ENCODE measurements at places on chromosomes 7 and 10.
A peak's percentile ranks its signal among the peaks of the same experiment; 100 is the strongest.

DNA sequence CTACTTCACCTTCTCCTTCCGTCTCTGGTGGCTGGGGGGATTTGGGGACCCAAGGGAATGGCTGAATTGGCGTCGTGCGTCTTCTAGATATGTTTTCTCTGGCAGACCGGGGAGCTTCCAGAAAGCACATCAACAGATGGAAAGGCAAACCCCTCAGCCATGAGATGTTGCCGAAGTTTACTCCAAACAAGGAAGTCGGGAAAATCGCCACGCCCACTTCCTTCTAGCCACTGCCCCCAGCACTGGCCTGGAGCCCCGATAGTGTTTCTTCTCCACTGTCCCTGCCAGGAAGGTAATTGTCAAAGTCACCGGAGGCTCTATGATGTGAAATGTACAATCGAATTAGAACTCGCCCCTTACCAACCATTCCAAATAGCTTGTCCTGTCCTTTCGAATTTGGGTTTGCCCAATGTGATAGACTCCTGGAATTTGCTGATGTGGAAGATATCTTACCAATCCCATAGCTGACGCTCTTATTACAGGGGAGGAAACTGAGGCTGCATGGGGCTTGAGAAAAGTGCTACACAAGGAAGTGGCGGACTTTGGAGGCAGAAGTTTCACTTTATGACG is 191.0 kb downstream of the LSM5 start:
- DNase-seq, result peak; percentile 85

DNA sequence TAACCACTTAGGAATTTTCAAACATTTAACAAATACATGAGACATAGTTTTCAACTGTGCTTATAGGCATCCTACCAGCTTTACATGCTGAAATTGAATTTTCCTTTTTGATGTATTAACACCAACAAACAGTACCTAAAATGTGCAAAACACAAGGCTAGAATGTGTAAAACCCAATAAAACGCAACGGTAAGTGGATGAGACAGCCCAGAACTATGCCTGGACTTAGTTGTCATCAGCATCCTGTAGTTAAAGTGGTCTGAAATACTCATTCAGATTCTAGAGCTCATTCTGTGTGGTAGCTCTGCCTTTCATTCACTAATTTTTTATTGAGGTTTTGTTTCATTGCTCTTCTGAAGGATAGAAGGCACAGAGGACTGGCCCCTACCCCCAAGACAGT is 137.1 kb downstream of the BMPER start:
- no peak for DNase-seq

DNA sequence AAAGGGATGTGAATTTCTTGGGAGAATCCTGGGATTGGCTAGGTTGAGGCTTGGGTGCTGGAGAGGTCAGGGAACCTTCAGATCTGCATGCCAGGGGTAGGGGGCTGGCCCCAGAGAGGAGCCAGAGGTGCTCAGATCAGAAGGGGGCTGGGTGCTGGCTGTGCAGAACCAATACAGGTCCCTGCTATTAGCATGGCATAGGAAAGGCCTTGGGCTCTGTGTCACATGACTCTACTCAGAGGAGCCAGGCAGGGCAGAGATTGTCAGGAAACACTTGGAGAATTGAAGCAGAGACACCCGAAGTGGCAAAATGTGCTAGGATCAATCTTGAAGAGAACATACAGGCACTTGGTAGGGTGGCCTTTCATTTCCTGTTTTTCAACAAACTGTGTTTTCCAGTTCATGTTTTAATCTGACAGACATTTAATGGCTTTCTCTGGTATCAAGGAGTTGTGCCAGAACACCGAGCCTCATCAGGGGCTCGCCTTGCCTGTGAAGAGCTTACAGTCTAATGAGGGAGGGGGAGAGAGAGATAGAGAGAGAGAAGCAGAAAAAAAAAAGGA is 498.9 kb downstream of the RPS24 start:
- DNase-seq, result no peak

DNA sequence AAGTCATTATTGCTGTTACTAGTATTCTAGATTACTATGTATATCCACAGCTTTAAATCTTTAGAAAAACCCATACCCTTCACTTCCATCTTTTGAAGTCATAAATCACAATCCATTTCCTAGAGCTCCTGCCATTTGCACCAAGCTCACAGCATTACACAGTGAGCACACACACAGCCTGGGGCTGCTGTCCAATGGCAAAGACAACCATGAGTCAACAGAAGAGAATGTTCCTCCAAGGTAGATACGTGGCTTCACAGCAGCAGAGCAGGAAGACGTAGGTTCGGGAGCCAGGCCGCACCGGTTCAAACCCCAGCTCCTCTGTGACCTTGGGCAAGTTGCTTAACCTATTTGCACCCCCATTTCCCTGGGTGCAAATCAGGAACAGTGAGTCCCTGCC is 234.6 kb downstream of the DIP2C start:
- no peak for DNase-seq

GRCh38 chr7:79598351-79598750 is 144.9 kb upstream of the MAGI2 start:
- DNase-seq, result no peak

GRCh38 chr10:3886191-3886590 is 101.2 kb upstream of the KLF6 start:
- DNase-seq, result no peak

GRCh38 chr7:99740573-99741440 is 5.8 kb upstream of the CYP3A7 start:
- DNase-seq, result no peak

- DNase-seq, result peak; percentile 73
These were observed 11.6 kb downstream of the DDX56 start for GRCh38 chr7:44561962-44562621.

DNA sequence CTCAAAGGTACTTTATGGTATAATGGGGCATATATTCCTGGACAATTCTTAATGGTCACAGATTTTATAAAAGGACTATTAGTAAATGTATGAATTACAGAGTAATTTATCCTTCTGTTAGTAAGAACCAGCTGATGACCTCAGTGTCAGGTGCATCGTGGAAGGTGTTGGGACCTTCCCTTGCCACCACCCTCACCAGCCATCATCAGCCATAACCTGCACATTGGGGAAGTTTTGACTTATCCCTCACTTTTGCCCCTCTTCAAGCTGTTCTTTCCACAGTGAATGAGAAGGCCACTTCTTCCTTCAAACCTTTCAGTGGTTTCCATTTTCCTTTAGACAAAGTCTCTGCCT is 52.2 kb downstream of the FIGNL1 start:
- no peak for DNase-seq

DNA sequence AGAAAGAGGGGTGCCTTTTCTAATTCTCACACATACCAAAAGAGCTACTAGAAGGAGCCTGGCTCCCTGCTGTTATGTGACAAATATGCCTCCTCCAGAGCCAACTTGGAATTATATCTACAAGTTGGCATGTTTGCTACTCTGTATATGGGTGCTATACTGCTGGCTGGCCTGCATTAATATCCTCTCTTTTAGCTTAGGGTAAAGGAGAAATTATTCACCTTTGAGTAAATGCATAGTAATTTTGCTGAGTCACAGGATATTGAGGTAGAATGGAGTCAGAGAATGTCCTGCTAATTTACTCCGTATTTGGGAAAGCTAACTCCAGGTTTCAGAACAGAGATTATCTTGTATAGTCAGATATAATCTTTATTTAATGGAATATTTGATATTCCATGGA is 24.2 kb upstream of the LIPN start:
- DNase-seq, result no peak

DNA sequence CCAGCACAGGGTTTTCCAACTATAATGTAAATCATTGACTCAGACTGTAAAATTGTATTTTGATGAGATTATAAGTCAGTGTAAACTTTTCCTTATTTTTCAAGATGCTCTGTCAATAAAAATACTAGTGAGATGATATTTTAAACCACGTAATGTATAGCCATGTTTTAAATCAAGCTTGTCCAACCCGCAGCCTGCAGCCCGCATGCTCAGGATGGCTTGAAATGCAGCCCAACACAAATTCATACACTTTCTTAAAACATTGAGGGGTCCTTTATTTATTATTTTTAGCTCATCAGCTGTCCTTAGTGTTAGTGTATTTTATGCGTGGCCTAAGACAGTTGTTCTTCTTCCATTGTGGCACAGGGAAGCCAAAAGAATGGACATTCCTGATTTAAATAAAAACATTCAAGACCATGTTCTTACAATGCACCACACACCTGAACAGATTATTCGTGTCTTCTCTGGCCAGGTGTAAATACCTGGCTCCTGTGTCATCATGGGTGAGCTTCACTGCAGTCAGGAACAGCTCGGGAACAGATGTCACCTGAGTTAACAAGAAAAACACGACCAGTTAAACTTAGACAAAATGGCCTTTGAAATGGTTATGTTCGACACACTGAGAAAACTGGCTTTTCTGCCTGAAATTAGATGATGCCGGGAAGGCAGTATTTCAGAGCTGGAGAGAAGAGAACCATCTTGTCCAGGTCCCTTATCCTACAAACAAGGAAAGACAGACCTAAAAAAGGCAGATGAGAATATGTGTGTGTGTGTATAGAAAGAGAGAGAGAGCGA is 5.9 kb downstream of the PITRM1 start:
- no peak for DNase-seq

GRCh38 chr7:91263384-91264045 is 718 bp upstream of the FZD1 start:
- peak; percentile 82 for DNase-seq

DNA sequence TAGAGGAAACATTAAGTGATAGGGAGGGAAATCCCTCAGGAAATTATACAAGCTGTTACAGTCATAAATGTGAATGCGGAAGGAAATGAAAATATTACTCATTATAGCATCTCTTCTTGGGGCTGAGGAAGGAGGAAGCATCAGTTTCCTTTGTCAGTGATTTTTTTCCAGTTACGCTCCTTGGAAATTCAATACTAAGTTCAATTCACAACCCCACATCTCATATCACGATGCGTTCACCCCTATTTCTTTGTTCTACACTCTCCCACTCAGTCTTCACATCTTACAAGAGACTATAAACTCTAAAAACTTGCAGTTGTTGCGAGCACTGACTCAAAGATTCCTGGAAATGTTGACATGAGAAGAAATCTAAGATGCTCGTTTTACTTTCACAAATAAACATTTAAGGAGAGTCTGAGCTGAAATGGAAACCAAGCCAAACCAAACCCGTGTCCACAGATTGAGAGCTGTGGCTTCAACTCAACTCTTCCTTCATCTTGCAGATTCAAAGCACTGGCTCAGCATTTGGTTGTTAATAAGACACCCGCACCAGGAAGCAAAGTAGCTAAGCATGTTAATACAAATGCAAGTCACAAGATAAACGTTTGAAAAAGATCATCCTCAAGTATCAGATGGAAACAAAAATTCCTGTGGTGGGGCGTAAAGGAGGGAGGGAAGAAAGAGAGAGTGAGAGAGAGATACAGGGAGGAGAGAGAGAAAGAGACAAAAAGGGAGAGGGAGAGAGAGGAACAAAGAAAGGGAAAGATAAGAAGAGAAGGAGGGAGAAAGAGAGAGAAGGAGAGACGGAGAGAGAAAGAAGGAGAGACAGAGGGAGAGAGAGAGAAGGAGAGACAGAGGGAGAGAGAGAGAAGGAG is 150.0 kb upstream of the RSU1 start:
- no peak for DNase-seq

- DNase-seq, result no peak
These were observed 28.7 kb upstream of the JAKMIP3 start for GRCh38 chr10:132036887-132037675.

- no peak for DNase-seq
These were observed 14.0 kb downstream of the CYP3A7 start for GRCh38 chr7:99720800-99721595.

- no peak for DNase-seq
These were observed 121.6 kb downstream of the MTPAP start for GRCh38 chr10:30227481-30227880.

DNA sequence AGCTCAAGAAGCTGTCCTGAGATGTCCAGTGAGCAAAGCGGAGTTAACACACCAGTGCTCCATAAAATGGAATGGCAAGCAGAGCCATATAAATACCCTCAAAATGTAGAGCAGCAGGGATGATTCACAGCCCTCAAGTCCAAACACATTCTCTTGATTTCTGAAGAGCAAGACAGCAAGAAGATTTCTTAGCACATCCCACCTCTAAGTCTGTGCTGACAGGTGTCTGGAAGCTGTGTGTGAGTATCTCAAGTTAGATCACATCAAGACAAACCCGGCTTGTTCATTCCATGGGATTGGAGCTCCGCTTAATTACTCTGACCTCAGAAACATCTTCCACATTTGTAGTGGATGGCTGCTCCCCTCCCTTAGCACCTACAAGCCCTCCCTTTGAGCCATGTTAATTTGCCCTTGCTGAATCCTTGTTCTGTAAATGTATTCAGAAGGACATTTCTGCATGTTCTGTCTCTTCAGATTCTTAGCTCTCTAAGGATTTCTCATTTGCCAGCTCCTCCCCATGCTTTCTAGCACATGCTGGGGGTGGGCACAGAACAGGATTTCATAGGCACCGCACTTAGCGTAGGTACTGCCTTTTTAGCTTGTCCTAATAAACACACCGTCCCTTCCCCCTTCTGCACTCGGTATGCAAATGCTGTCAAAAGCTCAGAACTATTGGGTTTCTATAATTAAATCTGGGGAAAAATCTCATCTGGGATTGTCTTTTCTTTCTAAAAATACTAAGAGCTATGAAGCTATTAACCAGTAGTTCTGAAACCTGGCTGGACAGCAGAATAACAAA is 112.7 kb downstream of the CPXM2 start:
- DNase-seq, result no peak

GRCh38 chr7:101736084-101736483 is 81.3 kb upstream of the CUX1 start:
- DNase-seq, result no peak

GRCh38 chr10:101770331-101771215 is 5.3 kb downstream of the FGF8 start:
- DNase-seq, result no peak

DNA sequence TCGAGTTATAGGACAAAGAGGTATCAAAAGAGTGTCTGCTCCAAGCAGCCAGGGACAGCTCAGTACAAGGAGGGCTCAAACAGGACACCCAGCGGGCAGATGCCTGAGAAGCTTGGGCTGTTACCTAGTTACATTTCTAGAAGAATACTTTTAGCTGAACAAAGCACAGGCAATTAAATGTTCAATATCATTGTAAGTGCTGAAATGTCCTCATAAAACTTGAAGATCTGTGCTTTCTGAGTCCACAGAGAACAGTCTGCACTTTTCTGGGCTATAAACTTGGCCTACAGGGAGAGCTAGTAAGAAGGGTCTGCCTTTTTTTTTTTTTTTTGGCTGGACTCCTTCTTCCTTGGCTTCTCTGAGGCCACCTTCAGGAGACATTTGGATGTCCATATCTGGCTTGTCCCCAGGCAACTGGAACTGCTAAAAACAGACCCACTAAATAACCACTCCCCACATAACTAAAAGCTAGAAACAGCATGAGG is 123.2 kb downstream of the SLC16A9 start:
- DNase-seq, result no peak

All from NCI-H82 (cell line).